T1000 (cell line): ENCODE measurements at places on chromosomes 1 and 21.

DNA sequence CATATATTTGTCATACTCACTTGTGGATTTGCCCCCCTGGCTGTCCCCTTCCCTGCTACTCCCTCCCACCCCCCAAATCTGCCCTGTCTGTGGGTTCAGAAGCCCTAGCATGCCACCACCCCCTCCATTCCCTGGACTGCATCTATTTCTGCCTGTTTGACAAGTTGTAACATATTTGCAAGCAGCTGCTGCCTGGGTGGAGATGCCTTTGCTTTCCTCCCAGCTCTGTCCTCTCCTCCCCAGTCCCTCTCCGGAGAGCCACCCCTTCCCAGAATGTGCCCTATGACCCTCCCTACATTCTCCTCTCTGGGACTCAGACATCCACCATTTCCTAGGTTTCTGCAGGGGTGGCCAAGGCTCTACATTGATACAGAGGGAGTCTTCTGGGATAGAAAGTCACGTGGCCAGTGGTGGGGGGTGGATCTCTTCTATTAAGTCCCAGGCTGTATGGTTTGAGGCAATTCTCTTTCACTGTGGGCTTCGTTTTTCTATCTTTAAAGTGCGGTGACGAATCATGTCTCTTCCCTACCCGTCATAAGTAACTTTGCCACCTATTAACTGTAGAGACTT is 6.0 kb upstream of the MYOG start:
- no peak for DNase-seq

DNA sequence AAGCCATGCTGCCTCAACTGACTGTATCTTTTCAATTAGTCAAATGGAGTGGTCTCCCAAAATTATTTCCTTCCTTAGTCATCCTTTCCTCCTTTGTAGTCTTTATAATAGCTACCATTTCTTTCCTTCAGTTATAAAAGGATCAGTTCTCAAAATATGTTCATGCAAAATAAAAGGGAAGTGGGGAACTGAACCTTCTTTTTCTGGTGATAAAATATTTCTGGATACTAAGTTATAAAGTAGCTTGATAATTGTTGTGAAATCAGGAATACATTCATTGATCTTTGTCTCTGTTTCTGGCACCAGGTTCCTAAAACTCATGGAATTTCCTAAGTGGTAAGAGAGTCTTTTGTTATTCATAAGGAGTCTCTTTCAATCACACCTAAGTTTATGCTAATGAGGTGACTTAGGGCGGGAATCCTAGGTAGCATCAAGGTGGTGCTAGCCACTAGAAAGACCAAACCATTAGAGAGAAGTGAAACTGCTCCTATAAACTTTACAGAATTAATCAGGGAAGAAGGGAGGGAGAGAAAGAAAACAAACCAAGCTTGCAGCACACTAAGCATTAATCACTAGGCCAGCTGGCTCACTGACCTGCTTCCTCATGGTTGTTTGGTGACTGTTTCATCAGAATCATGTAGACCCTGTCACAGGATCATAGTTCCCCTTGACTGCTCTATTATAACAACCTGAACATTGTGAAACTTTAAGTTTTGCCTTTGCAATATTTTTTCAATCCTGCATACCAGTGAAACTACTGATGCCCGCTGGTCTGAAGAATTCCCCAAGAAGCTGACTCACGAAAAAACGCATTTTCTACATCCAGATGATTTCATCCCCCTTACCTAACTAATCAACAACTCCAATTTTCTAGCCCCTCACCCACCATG is 161.6 kb upstream of the PTBP2 start:
- DNase-seq, result peak; percentile 65

GRCh38 chr1:53860967-53861411 is 22.9 kb upstream of the NDC1 start:
- no peak for DNase-seq

GRCh38 chr1:116891396-116892079 is 18.2 kb upstream of the PTGFRN start:
- DNase-seq, result no peak

GRCh38 chr1:47766832-47767740 is 230.1 kb downstream of the TRABD2B start:
- no peak for DNase-seq

GRCh38 chr1:176785056-176785455 is 322.1 kb downstream of the PAPPA2 start:
- DNase-seq, result no peak

DNA sequence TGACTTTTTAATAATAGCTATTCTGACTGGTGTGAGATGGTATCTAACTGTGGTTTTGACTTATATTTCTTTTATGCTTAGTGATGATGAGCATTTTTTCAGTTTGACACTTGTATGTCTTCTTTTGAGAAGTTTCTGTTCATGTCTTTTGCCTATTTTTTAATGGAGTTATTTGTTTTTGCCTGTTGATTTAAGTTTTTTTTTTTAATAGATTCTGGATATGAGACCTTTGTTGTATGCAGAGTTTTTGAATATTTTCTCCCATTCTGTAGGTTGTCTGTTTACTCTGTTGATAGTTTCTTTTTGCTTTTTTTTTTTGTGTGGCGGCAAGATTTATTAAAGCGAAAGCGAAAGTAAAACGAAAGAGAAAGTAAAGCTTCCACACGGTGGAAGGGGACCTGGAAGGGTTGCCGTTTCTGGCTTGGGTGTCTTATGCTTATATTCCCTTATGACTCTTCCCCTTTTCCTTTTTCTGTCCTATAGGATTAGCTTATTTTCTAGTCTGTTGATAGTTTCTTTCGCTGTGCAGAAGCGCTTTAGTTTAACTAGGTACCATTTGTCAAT is 67.6 kb downstream of the TBX19 start:
- DNase-seq, result no peak

GRCh38 chr1:210633636-210634035 is 304.9 kb downstream of the HHAT start:
- no peak for DNase-seq
